NCI-H345 (cell line): ENCODE measurements at places on chromosomes 7 and 10.

GRCh38 chr10:25867321-25867720, 66.7 kb upstream of the MYO3A start:
- no peak for DNase-seq

DNA sequence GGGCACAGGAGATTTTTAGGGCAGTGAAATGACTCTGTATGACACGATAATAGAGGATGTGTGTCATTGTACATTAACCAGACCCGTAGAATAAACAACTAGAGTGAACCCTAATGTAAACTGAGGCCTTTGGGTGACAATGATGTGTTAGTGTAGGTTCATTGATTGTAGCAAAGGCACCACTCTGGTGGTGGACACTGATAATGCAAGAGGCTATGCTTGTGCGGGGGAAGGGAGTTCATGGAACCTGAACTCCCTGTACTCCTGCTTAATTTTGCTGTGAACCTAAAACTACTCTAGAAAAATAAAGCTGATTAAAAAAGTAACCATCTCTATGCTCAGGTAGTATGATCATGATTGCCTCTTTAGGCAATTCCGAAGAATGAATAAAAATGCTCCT, 96.3 kb upstream of the VIPR2 start:
- no peak for DNase-seq

DNA sequence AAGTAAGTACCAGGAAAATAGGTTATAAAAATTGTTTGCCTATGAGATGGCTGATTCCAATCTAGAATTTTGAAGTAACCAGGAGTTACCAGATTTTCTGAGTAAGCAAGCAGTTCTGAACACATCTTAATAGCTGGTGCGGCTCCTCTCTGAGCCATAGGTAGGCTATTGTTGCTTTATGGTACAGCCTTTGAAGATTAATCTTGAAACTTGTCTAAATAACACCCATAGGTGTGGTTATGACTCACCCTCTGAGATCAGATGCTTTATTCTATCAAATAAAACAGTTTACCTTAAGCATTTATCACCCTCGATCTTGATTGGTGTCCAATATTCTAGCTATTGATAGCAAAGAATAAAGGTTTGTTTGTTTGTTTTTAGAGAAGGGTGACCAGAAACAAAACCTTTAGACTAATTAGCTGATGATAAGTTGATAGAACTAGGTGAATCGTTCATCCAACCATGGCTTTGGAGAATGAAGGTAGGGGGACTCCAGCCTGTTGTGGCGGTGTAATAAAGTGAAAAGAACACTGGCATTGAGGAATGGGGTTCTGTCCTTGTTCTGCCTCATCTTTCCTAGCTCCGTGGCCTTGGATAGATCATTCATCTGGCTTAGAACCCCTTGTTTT, 72.2 kb downstream of the VTI1A start:
- no peak for DNase-seq

- no peak for DNase-seq
Measured at GRCh38 chr10:116671274-116671926, 50.6 kb downstream of the PNLIPRP2 start.

- DNase-seq, result no peak
Measured at GRCh38 chr10:125472010-125472607, 210.9 kb downstream of the TEX36 start.

DNA sequence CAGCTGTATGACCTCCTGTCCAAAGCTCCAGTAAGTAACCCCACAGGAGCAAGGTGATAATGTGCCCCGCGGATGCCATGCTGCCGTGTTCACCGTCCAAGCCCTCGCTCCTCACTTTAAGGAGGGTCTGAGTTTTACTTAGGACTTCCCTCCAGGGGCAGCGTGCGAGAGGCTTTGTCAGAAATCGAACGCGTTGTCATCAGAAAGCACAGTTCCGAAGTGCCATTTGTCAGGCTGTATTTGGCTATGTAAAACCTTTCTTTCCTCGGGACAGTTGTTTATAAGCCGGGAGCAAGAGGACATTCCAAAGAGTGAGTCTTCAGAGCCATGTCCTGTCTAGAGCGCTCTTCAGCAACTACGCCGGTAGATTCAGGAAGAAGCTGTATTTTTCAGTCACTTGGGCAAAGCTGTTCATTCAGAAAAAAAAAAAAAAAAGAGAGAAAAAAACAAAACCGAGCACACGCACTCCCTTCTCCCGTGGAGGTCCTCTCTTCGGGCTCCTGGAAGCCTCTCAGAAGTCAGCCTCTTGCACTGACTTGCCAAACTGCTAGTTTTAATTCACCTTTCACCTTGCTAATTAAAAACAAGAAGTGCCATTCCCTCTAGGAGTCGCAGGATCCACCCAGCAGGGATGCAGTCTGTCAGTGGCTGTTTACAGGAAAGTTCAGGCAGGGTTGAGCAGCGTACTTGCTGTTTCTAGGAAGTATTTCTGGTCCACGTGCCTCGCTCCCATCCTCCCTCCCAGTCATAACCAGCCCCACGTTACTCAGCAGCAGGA, at the start of gene SEMA3E:
TSS of gene SEMA3E (minus strand) at position 676 of the 778 bp plus-strand sequence.
- peak; percentile 24 for DNase-seq
